ENCODE measurements at places on chromosomes 7 and 10.

DNA sequence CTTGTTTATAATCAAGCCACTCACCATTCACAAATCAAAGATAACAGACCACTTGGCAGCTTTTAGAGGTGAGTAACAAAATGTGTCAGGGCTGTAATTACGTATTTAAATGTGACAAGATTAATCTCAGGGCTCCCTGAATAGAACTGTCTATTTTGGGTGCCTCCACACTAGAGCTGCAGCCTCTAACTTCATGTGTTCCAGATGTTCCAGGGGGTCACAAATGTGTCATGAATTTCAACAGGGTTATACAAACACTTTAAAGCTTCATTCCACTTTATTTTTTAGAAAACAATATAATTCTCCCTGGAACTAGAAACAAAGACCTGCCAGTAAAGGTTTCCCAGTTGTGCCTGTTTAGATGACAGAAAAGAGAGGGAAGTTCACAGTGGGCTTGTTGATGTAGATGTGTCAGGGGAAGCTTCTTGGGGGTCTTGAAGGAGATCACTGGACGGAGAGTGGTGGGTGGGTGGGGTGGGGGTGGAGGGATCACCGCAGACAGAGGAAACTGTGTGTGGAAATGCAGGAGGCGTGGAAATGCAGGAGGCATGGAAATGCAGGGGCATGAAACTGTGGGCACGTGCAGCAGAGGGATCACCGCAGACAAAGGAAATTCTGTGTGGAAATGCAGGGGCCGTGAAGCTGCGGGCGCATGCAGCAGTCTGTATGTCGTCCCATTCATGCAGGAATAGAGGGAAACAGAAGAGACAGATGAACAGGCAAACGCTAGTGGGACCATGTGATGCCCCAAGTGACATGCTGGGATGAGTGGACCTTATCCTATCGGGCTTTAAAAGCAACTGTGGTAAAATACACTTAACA lies 42.0 kb upstream of the TRIL start:
- no peak for DNase-seq

GRCh38 chr7:133258174-133258573 lies 5.3 kb downstream of the EXOC4 start:
- no peak for DNase-seq

DNA sequence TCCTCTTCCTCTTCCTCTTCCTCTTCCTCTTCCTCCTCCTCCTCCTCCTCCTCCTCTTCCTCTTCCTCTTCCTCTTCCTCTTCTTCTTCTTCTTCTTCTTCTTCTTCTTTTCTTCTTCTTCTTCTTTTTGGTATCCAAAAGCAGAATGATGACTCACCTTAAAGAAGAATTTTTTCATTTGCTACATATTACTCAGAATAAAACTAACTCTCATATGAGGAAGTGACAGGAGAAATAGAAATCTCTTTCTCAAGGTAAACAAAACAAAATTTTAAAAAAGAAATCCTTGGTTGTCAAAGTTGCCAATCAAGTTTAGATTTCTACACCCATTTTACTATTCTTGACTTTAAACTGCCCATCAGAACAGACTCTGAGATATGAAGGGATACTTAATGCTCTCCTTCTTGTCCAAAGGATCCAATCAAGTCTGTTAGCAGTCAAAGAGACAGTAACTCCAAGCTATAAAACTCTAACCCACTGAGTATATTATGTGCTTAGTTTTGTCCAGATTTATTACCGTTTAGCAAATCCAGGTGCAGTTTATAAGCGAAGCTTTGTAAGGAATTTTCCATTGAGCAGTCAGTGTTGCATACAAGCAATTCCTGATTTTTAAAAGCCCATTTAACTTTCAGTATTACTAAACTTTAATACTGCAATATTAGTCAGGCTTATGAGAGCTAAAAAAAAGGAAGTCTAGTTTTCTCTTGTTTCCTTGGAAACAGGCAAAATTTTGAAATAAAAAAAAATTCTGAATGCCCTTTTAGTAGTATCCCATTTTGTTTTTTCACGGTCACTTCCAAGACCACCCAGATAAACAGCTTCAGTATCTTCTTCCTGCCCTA lies 43.1 kb upstream of the SNX13 start:
- no peak for DNase-seq

GRCh38 chr7:146116521-146117222 lies at the start of gene CNTNAP2:
Gene CNTNAP2, plus strand, starts transcription at chr7:146116801. Its CDS starts 76 bp downstream, at chr7:146116877.
- peak; percentile 54 for DNase-seq

DNA sequence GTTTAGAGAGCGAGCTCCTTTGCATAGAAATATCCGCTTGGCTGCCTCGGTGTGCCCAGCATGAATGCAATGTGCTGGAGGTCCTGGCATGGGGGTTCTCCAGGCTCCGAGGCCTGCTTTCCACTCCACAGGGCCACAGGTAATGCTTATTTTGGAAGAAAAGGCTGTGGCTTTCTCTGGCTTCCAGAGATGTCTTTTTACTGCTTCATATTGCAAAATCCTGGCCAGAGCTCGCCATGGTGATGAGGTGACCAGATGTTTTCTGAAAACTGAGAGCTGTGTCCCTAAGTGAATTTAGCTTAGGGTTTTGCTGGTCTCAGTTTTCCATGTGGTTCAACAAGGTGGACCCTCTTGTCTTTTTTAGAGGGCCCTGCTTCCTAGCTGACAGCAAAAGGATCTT lies 65.2 kb downstream of the BMPER start:
- DNase-seq, result no peak

DNA sequence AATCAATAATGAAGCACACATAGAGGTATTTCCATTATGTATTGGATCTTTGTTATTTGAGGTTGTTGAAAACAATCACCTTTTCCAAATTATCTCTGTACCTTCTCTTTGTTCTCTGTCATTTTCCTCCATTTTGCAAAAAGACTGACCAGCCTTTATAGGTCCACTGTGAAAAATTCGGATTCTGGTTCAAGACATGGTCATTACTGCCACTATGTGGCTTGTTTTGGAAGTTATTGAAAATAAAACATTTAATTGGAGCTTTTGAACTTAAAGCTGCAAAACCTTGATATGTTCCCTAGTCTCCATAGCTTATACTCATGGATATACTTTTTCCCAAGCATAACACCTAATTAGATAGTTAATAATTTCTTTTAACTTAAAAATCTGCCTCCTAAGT lies 1094.4 kb downstream of the NRG3 start:
- no peak for DNase-seq

DNA sequence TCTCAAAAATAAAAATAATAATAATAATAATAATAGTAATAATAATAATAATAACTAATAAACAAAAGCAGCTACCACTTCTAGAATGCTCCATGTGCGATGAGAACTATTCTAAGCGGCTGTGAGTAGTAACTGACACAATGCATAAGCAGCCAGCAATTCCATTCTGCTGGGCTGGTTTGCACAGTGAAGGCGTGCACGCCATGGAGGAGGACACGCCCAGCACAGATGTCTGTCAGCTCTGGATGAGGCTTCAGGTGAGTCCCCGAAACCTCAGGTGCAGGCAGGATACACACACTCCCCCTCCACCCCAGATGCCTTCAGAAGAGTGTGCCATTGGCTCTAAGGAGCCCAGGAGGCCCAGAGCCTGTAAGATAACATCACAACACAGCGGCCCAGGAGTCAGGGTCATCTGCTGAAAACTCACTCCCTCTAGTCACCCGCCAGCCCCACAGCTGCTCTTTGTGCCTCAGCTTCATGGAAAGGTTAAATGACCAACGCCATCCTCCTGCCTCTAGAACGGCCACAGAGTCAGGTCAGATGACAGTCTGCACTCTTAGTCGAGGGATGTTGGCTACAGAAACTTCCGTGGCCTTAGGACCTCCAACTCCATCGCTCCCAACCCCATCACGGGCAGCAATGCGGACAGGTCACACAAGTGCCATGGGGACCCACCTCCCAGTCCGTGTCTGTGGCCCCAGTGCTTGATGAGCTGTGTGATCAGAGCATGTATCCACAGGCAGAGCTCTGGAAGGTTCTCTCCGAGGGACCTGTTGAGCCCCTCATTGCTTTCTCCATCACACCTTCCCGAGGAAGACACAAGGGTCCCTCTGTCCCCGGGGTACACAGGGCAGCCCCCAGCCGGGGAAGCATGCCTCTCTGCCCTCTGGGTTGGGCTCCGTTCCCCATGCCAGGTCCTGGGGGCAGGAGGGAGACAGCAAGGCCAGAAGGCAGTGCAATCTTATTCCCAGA lies 103.9 kb downstream of the CTBP2 start:
- no peak for DNase-seq

DNA sequence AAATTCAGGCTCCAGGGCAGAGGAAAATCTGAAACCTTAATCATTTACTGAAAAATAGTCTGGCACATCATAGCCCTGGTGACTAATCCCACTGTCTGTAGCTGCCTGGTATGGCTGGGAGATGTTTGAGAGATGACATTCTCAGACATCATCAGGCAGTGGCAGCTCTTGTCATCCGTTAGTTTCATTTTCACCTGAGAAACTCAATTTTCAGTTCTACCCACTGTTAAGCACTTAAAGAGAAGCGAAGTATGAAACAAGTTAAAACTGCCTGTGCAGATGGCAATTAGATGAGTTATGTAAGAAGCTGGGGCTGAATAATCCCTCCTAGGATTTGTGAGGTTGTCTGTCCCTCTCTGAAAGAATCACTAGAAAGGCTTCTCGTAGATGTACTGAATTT lies 150.2 kb downstream of the NSUN6 start:
- no peak for DNase-seq

DNA sequence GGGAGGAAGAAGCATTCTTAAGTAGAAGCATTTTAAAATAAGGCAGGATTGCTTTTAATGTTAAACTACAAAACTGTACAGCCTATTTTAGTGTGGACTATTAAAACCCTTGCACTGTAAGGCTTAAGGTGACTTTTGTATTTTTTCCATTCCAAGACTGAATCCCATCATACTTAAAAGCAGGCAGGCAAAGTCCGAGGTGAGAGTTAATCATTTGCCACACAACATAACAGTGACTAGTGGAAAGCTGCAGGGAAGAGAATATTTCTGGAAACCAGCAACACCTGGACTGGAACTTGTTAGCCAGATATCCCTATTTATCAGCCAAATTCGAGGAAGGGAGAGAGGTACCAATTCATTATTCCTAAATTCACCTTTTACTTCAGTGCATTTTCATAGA lies 3.5 kb downstream of the PRR15 start:
- DNase-seq, result no peak

GRCh38 chr7:111138193-111138569 lies 47.3 kb downstream of the LRRN3 start:
- DNase-seq, result no peak

DNA sequence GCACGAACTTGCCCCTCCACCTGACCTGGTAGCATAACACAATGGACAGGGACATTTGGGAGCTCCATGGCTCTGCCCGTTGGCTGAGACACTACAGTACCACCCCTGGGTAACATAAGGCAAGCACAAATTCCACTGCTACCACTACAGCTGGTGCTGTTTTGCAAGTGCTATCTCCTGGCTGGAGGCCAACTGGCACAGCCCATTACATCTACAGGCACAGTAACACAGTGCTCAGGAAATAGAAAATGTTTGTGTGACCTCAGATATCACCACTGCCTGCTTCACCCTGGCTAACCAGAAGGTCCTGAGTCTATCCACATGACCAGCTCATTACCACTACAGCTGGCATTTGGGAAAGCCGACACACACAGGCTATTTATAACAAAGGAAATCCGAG lies 631.1 kb upstream of the MBL2 start:
- no peak for DNase-seq

DNA sequence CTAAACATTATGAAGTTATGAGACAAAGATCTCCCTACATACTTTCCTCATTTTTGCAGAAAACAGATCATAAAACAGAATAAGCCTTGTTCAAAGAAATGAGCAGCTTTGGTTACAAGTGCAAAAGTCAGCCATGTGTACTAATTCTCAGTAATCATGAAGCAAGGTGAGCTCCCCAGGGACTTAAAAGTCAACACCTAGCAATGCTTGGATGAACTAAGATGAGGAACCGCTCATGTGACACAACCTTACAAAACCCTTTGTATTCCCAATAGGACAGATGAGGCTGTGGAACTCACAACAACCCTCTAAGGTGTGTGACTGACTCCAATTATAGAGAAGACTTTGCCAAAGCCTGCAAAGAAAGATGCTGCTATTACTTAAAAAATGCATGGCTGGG lies 154.5 kb downstream of the SLC25A13 start:
- no peak for DNase-seq

DNA sequence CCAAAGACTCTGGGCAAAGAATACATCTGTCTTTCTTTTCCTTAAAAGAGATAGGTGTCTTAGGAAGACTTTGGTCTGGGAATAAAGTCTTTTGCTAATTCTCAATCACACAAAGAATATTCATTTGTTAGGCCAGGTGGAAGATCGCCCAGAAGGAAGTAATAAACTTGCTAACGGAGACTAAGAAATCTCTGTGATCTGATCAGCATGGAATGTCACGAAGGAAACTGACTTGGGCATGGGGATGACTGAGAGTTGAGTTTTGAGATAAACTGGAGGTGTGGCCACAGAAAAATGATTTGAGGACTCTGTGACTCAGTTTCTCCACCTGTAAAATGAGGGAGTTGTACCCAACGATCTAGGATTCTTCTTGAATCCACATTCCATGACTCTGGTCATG lies 161.1 kb upstream of the SVIL start:
- DNase-seq, result no peak

GRCh38 chr7:117458977-117459583 lies 20.7 kb upstream of the CFTR start:
- no peak for DNase-seq

- DNase-seq, result no peak
Measured at GRCh38 chr10:12188656-12189055, 7.0 kb downstream of the NUDT5 start.

DNA sequence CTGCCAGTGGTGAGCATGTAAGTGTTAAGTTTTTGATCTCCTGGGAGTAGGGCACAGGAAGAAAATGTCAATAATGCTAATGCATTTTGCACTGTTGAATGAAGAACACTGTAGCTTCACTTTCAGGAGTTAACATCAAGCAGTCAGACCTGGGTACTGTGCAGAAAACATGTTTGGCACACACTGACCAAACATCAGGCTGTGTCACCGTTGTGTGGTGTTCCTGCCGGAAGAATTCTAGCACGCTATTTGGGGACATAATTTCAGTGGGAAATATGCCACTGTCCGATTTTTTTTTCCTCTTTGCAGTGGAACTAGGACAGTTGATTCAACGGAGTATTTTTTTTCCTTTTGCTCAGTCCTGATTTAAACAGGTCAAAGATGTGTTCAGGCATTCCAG lies 24.4 kb upstream of the ABCB5 start:
- no peak for DNase-seq

GRCh38 chr10:99520040-99520846 lies 12.5 kb upstream of the NKX2-3 start:
- peak; percentile 81 for DNase-seq

GRCh38 chr10:78124167-78124566 lies 90.5 kb downstream of the RPS24 start:
- no peak for DNase-seq

GRCh38 chr7:22330903-22331302 lies 26.1 kb downstream of the RAPGEF5 start:
- DNase-seq, result no peak

GRCh38 chr10:21172930-21173801 lies 276.1 kb upstream of the NEBL start:
- DNase-seq, result peak; percentile 22

DNA sequence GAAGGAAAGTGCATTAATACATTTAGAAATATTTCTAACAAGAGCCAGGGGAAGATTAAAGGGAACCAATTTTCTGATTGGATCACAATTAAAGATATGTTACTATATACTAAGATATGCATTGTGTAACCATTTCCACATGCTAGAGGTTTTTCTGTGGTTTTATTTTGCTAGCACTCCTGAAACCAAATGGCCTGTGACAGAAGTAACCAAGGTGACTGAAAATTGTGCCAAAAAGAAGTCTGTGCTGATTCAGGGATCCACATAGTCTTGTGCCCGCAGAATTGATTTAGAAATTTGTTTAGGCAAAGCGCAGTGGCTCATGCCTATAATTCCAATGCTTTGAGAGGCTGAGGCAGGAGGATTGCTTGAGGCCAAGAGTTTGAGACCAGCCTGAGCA lies 1.8 kb downstream of the CC2D2B start:
- no peak for DNase-seq

Data from HEK293T (cell line).